ENCODE measurements at places on chromosomes 3 and 15. TPM values are rescaled to one million over a fixed set of nuclear protein-coding genes. Genes with fewer than 3 reads are reported as not detected.

DNA sequence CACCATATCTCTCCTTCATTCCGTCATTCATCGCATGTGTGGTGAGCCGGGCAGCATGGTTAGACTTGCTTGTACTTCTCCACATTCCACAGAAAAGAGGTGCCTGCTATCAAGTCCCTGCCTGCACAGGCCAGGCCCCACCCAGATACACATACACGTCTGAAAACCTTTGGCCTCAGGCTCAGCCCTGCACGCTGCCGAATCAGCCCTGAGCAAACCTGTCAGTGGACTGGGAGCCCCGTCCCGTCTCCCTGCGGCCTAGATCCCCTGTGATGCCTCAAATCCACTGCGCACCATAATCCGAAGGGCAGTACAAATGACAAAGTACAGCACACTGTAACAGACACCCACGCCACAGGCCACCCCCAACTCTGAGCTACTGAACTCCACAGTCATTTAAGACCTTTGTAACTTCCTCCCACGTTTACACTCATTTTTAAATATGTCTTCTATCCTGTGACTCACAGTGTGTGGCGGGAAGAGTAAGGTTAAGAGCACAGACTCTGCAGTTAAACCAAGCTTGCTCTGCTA is 67.1 kb downstream of the MB21D2 start:
- DNase-seq: no peak
- no peaks in the 10 kb centered on the region for H3K27me3 ChIP-seq
- peaks cover 16% of the 10 kb centered on the region for H3K4me1 ChIP-seq
- no peak overlapping the region for H3K27ac ChIP-seq
- H3K4me3 ChIP-seq: no peak overlapping the region

DNA sequence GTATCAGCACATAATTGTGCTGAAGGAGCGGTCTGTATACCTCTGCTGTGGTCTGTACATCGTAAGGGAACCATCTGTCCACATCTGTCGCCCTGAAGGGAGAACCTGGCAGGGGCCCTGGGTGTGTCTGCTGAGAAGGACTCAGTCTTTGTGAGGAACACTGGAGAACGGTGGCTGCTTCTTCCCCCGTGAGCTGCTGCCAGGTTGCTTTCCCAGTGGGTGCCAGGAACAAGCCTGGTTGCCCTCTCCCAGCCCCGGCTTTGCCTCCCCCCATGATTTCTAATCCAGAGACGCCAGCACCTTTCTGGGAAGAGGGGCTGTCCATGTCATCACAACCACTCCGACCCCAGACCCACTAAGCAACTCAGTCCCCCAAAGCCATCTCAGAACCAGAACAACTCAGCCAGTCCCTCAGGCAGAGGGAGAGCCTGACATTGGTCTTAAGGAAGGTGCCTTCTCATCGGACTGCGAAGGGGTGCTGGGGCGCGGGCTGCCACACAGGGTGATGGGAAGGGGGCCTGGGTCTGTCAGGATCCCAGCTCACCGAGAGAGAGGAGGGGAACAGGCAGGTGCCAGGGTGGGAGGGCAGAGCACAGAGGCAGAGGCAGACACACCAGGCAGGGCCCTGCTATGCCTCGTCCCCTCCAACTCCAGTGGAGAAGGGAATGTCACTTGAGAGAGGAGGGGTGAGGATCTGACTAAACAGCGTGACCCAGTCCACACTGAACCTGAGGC is 8.5 kb downstream of the TNK2 start:
- H3K27me3 ChIP-seq: no peaks in the 10 kb centered on the region
- peaks cover 66% of the 10 kb centered on the region for H3K4me1 ChIP-seq

DNA sequence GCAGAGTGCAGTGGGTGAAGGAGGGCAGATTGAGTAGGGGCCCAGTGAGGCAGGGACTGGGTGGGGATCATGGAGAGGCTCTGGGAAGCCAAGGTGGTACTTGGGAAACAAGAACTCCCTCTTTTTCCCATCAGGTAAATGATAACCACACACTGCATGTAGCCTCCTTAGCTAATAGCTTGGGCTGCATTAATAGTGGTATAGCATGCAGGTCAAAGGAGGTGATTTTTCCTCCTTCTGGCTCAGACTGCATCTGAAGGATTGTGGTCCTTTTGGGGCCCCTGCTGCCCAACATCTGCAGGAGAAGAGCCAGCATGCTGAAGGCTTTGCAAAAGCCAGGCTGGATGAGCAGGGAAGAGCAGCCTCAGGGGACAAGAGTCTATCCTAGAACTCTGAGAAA is 45.4 kb downstream of the PPCDC start:
- H3K36me3 ChIP-seq: no peaks in the 10 kb centered on the region
- H3K27me3 ChIP-seq: no peaks in the 10 kb centered on the region
- H3K4me1 ChIP-seq: no peaks in the 10 kb centered on the region
- no peak overlapping the region for H3K27ac ChIP-seq
- no peak for DNase-seq

GRCh38 chr3:184733971-184734608 is 22.2 kb upstream of the MAGEF1 start:
- H3K4me1 ChIP-seq: no peaks in the 10 kb centered on the region
- H3K27ac ChIP-seq: no peak overlapping the region
- DNase-seq: no peak
- H3K27me3 ChIP-seq: no peaks in the 10 kb centered on the region

- no peaks in the 10 kb centered on the region for H3K27me3 ChIP-seq
- H3K4me1 ChIP-seq: no peaks in the 10 kb centered on the region
- H3K27ac ChIP-seq: peak overlapping the region; percentile 38
- no peaks in the 10 kb centered on the region for H3K36me3 ChIP-seq
- H3K4me3 ChIP-seq: no peak overlapping the region
Observed at GRCh38 chr3:156483961-156484787, 70.7 kb downstream of the SSR3 start.

DNA sequence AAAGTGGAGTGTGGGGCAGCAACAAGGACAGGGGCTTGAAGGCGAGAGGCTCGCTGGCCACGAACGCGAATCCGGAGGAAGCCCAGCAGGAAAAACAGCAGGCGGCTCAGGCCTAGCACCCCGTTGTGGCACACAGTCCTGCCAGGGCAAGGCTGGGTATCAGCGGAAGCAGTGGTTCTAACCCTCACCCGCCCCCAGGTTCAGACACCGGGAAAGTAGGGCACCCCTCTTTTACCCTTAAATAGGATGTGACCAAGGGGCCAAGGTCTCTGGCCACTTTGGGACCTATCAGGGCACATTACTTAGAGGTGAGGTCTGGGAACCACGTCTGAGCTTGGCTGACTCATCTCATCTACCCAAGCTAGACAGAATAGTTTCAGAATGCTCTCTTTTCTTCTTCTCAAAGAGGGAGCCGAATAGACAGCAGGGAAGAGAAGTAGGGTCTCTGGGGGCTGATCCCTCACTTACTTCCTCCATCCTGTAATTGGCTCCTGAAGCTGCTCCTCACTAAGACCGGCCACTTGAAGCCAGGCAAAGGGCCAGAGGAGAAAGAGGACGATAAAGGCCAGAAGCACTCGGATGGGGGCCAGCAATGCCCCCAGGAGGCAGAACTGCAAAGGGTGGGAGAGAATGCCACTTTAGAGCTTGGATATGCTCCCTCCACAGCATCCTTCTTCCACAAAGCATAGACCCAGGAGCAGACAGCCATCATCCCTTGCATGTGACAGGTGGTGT is 1.7 kb downstream of the LPCAT4 start:
- peaks cover 5% of the 10 kb centered on the region for H3K36me3 ChIP-seq
- no peak for DNase-seq
- peak overlapping the region; percentile 84 for H3K4me3 ChIP-seq
- no peaks in the 10 kb centered on the region for H3K27me3 ChIP-seq
- H3K4me1 ChIP-seq: peaks cover 29% of the 10 kb centered on the region

DNA sequence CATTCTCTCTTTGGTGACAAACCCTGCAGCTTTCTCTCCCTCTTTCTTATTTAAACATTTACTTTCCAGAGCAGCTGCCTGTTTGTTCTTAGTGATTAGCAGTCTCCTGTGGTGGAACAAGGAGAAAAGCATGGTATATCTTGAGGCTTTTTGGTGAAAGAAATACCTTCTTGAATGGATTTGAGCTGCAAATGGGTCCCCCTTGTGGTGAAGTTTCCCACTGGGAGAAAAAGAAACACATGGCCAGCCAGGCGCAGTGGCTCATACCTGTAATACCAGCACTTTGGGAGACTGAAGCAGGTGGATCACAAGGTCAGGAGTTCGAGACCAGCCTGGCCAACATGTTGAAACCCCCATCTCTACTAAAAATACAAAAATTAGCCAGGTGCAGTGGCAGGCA is 48.3 kb upstream of the ACP3 start:
- H3K27me3 ChIP-seq: no peaks in the 10 kb centered on the region
- H3K36me3 ChIP-seq: no peaks in the 10 kb centered on the region
- H3K27ac ChIP-seq: no peak overlapping the region
- no peak overlapping the region for H3K4me3 ChIP-seq
- no peak for DNase-seq

- H3K36me3 ChIP-seq: no peaks in the 10 kb centered on the region
- H3K27ac ChIP-seq: peak overlapping the region; percentile 3
- no peak overlapping the region for H3K4me3 ChIP-seq
- DNase-seq: no peak
- H3K4me1 ChIP-seq: peaks cover 32% of the 10 kb centered on the region
Observed at GRCh38 chr15:52257734-52258062, 37.9 kb downstream of the MYO5C start.

DNA sequence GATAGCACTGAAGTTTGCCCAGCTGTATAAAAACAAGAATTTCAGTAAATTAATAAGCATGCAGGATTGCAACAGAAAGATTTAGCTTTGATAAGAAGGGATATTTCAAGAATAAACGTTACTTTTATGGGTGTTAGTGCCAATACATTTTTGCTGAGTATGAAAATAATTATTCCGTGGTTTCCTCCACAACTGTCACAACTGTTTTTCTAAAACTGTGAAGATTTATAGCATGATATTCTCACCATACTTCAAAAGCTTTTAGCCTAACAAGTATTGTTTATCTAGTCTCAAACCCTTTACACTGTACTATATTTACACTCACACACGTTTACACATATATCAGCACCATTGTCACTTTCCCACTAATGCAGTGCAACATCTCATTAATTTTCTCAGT is 200.5 kb downstream of the TPRG1 start:
- H3K36me3 ChIP-seq: no peaks in the 10 kb centered on the region
- DNase-seq: no peak
- H3K27me3 ChIP-seq: no peaks in the 10 kb centered on the region
- no peaks in the 10 kb centered on the region for H3K4me1 ChIP-seq
- H3K27ac ChIP-seq: no peak overlapping the region

GRCh38 chr15:95857758-95858157 is 472.7 kb upstream of the NR2F2 start:
- H3K36me3 ChIP-seq: no peaks in the 10 kb centered on the region
- no peaks in the 10 kb centered on the region for H3K4me1 ChIP-seq
- DNase-seq: no peak
- peak overlapping the region; percentile 22 for H3K27ac ChIP-seq
- H3K27me3 ChIP-seq: no peaks in the 10 kb centered on the region
- H3K4me3 ChIP-seq: no peak overlapping the region

DNA sequence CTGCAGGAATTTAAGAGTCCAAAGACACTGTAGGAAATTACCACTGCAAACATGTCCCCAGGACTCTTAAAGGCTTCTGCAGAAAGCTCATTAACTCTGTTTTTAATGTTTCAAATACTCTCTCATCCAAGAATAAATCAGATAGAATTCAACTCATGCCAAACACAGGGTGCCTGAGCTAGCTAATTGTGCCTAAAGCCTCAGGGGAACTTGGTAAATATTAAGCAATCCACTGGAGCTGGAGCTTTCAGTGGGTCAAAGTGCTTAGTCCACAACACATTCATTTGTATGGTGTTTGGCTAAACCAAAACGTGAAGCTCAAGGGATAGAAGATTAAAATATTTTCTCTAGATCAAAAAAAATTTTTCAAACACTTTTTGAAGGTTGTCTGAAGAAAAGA is 131.4 kb downstream of the THRB start:
- peaks cover 17% of the 10 kb centered on the region for H3K4me1 ChIP-seq
- no peaks in the 10 kb centered on the region for H3K27me3 ChIP-seq
- no peak for DNase-seq
- H3K27ac ChIP-seq: no peak overlapping the region

DNA sequence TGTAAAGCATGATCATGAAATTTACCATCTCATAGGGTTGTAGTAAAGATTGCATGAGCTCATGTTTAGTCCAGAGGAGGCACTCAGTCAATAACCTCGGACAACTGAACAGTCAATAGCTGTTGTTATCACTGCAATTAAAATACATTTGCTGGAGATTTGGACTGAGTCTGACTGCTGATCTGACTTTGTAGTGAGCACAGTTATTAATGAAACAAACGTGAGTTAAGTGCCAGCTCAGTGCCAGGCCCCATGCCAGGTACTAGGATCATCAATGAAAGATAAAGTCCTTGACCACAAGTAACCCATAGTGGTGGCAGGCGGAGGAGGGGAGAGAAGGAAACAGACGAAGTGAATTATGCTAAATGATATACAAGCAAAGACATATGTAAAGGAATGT is 43.7 kb upstream of the PRICKLE2 start:
- no peaks in the 10 kb centered on the region for H3K36me3 ChIP-seq
- H3K27me3 ChIP-seq: no peaks in the 10 kb centered on the region
- DNase-seq: no peak
- no peak overlapping the region for H3K4me3 ChIP-seq

DNA sequence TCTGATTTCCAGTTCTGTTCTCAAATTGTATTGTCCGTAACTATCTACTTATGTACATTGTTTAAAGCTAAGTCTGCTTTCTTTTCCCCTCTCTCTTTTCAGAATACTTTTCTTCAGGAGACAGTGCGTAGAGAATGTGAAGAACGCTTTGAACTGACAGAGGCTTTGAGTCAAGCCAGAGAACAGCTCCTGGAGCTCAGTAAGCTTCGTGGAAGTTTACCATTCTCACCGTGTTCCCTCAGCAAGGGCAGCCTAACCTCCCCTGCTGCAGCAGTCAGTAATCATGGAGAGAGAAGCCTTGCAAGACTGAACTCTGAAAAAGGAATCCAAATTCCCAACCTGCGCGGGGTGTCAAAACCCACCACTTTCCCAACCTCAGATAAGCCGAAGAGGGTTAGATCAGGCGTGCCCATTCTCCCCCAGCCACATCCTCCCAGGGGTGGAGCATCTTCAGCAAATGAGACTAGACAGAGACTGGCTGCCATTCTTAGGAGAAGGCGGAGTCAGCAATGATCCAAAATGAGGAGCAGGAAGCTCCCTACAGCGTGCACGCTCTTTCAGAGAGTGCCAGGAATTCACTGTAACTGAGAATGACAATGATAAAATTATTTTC is 114.6 kb downstream of the CCNL1 start:
- H3K27me3 ChIP-seq: no peaks in the 10 kb centered on the region
- peak overlapping the region; percentile 29 for H3K4me3 ChIP-seq
- no peak for DNase-seq
- no peaks in the 10 kb centered on the region for H3K4me1 ChIP-seq
- H3K27ac ChIP-seq: peak overlapping the region; percentile 44

GRCh38 chr3:23815879-23816278 is 10.1 kb downstream of the UBE2E1 start:
- no peaks in the 10 kb centered on the region for H3K36me3 ChIP-seq
- H3K4me3 ChIP-seq: no peak overlapping the region
- H3K27ac ChIP-seq: no peak overlapping the region

COLQ gene
- total RNA-seq: 38.3 TPM

SLC2A2 gene
- not detected for total RNA-seq

VEPH1 gene
- total RNA-seq: 0.48 TPM

AMOTL2 gene
- 119 TPM for total RNA-seq

MRAS gene
- 174 TPM for total RNA-seq

TMEM207 gene
- total RNA-seq: not detected

MKRN3 gene
- total RNA-seq: not detected

TSC22D2 gene
- total RNA-seq: 18.1 TPM
